OCI-LY7 (cell line): ENCODE measurements at places on chromosomes 4 and X. TPM values are rescaled to one million over a fixed set of nuclear protein-coding genes. Genes with fewer than 3 reads are reported as not detected.

Gene RIPPLY1
- total RNA-seq, result not detected in 2 replicates

Gene MID1
- 1.0 and 1.6 TPM in 2 replicates for total RNA-seq

GRCh38 chr4:37978248-37978924 lies 18.2 kb downstream of the PTTG2 start:
- DNase-seq, result peak; percentile 74

GRCh38 chr4:40971338-40971737 lies 221.6 kb downstream of the NSUN7 start:
- no peak for DNase-seq

DNA sequence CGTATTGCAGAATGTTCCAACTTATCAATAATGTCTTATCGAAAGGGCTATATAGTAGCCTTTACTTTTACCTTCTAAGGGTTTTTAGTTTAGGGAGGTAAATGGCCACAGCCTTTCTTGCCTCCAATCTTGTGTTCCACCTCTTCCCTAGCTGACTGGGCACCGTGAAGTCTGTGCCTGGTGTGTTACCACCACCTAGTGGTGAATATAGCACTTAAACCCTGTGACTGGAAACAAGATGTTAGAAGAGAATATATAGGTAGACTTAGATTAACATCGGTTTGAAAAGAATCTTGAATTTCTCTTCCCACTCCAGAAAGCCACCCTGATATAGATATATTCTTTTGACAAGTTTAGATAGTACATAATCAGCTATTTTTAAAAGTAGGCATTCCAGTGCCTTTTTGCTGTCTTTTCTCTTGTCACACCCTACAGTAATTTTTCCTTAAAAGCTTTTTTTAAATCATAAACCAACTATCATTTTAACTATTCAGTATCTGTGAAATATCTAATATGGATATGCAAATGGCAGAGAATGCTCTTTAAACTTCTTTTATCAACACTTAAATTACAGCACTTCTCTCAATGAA lies 27.8 kb upstream of the ADH7 start:
- DNase-seq, result peak; percentile 61

DNA sequence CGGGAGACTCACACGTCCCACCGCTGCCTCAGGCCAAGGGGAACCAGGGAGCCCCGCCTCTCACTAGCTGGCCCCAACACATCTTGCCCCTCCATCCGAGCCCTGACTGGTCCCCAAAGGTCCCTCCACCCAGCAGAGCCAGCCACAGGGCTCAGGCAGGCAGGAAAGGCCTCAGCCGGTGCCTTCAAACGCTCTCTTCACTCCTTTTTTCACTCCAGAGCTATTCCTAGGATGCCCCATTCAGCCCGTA lies 1.5 kb upstream of the ARHGAP4 start:
- DNase-seq, result no peak

DNA sequence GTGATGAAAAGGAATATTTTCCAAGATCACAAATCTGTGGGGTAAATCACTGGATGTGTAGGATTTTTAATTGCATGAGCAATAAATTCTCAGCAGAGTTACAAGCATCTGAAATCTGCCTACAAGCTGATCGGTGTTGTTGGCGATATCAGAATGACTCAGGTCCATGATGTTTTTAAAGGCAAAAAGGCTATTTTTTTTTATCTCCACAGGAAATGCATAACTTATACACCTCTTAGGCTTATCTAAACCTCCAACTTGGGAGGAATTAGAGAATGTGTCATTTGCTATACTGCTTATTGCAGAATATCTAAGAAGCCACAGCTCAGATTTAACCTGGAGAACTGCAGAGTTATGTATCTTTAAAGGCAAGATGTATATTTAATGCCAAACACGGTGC lies 61.6 kb downstream of the KIT start:
- DNase-seq, result no peak

GRCh38 chr4:6415031-6415705 lies 57.2 kb downstream of the PPP2R2C start:
- DNase-seq, result no peak

GRCh38 chr4:24910499-24910898 lies 2.3 kb downstream of the CCDC149 start:
- DNase-seq, result no peak

DNA sequence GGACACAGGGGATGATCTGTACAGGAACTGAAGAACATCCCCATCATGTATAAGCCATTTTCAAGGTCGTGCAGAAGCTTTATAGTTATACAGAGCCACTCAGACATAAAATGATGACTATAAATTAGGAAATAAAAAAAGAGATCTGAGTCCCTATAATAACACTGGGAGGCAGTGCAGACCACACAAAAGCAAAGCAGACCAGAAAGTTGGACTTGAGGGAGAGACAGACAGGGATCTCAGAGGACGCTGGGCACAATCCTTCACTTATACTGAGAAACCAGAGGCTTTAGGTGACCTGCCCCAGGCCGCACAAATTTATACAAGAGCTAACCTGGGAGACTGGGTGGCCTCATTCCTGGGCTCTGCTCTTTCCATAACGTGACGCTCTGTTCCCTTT lies 70.5 kb downstream of the HADH start:
- DNase-seq, result no peak

GRCh38 chr4:17567271-17567670 lies 9.7 kb upstream of the LAP3 start:
- no peak for DNase-seq

DNA sequence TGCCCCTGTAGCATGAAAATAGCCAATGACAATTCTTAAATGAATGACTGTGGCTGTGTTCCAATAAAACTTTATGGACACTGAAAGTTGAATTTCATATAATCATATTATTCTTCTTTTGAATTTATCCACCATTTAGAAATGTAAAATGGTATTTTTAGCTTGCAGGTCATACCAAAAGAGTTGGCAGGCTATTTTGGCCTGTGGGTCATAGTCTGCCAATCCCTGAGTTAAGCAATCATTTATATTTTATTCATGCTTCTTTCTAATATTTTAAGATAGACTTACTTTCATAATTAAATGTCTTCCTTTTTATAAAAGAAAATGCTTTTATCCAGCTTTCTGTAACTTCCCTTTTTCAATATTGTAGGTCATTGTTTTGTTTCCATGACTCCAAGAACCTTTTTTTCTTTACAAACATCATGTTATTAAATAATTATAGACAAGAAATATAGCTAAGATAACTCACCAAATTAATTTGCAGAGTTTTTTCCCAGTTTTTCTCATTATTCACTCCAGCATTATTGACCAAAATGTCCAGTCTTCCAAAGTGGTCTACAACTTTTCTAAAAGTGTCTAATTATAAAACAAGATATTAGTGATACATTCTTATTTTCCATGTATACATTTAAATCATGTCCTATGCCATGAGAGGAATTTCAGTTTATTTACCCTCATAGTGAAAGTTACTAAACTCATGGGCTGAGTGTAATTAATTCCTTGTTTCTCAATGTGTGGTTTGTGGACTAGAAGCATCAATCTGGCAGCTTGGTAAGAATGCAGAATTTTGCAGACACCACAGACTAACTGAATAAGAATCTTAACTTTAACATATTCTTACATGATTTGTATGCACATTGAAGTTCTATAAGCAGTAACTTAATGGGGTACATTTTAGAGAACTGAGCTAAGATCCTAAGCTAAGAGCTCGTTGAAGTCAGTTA lies 4.5 kb downstream of the HPGD start:
- DNase-seq, result no peak

GRCh38 chr4:25233737-25234389 lies at the start of gene PI4K2B:
Gene PI4K2B, plus strand, starts transcription at chr4:25234033. Its CDS starts 131 bp downstream, at chr4:25234164.
- DNase-seq, result peak; percentile 95
